ENCODE measurements at places on chromosomes 11 and 22.

- no peak for DNase-seq
Measured at GRCh38 chr22:39371732-39372131, 21.9 kb downstream of the SYNGR1 start.

DNA sequence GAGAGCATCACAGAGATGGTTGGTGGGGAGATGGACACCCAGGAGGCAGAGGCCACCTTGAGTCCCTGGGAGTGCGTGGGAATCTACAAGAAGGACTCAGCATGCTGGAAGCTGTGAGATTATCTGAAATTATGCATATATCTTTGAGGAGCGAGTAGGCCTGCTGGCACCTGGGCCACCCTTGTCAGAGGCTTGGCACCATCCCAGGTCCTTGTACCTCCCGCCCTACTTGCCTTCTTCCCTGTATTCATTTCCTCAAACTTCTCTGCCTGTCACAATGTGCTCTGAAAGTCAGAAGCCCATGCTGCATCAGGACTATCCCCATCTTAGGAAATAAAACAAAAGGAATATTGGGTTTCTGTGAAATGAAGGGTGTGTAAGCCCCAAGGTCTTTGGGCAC is 133.0 kb upstream of the CSNK2A3 start:
- DNase-seq: no peak

DNA sequence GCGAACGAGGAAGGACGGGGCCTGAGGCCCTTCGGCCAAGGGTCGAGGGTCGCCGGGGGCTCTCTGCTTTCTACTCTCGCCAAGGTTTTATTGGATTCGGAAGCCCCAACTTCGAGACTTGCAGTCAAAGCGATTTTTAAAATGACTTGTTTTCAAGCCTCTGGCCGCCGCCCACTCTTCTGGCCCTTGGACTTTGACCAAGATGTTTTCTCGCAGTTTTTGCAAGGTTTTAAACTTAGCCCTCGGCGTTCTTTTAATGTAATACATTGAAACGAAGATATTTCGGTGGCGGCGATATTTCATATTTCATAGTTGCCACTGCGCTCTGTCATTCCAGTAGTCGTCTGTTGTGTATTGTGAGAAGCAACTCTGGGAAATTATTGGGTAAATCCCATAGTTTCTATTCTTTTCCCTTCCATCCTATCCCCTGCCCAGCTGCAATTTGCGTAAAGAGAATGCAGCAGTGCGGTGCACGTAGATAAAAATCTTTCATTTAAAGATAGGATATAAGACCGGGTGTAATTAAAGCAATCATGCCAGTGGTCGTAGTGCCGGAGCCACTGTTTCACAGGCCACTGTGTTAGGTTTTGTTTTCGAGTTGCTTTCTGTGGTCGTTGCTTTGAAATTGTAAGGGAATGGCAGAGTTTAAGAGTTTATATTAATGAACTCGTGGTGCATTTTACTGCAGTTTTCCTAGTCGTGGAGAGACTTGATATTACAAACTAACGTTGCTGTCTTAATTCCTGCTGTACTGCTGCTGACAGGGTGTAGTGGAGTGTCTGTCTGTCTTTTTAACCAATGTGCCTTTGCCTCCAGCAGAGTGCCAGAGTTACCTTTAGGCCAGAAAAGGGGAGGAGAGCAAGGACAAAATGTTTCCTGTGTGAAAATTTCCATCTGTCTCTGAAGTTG is 702 bp downstream of the BIRC2 start:
- DNase-seq: no peak

- DNase-seq: no peak
Measured at GRCh38 chr11:126158054-126158791, 53.2 kb downstream of the RPUSD4 start.

DNA sequence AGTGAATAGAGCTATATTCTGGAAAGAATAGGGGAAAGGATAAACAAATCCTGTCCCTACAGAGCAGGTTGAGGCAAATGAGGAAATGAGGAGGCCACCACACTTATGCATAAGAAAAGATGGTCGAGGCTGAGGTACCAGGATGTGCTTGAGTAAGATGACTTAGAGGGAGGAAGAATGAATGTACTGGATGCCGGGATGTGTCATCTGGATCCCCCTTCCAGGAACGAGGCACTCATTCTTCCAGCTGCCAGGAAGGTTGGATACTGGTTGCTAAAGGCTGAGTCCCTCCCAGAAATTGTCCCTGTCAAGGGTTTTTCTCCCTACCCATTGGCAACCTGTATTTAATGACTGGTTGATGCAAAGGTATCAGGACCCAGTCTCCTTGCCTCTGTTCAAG is 31.1 kb upstream of the SYT9 start:
- DNase-seq: no peak

Data from NCI-H748 treated with DMSO at 0.1 percent for 48 hours (cell line).